ENCODE measurements at places on chromosomes 1 and 21. TPM values are rescaled to one million over a fixed set of nuclear protein-coding genes. Genes with fewer than 3 reads are reported as not detected.

The ST6GALNAC5 gene
- total RNA-seq, result 2.8 TPM

The HS2ST1 gene
- total RNA-seq, result 12.4 TPM

The F13B gene
- not detected for total RNA-seq

The HCRTR1 gene
- total RNA-seq, result 0.04 TPM

The TNFRSF1B gene
- total RNA-seq, result 8.8 TPM

The AMY2A gene
- not detected for total RNA-seq

The PLCH2 gene
- total RNA-seq, result 0.35 TPM

The IGSF3 gene
- 29.8 TPM for total RNA-seq

The PRKAA2 gene
- total RNA-seq, result 27.5 TPM

The NBPF4 gene
- total RNA-seq, result not detected

The TINAGL1 gene
- total RNA-seq, result 31.8 TPM

The PIGV gene
- 6.8 TPM for total RNA-seq

The TNFRSF14 gene
- total RNA-seq, result 11.2 TPM

The SPRR2E gene
- not detected for total RNA-seq

The VTCN1 gene
- 0.04 TPM for total RNA-seq

The RXRG gene
- 53.0 TPM for total RNA-seq

The MMP23B gene
- 50.7 TPM for total RNA-seq

The ZBED6 gene
- 23.9 TPM for total RNA-seq

The AJAP1 gene
- 0.58 TPM for total RNA-seq

The C1orf74 gene
- total RNA-seq, result 2.5 TPM
